ENCODE measurements at places on chromosomes 4 and X.

DNA sequence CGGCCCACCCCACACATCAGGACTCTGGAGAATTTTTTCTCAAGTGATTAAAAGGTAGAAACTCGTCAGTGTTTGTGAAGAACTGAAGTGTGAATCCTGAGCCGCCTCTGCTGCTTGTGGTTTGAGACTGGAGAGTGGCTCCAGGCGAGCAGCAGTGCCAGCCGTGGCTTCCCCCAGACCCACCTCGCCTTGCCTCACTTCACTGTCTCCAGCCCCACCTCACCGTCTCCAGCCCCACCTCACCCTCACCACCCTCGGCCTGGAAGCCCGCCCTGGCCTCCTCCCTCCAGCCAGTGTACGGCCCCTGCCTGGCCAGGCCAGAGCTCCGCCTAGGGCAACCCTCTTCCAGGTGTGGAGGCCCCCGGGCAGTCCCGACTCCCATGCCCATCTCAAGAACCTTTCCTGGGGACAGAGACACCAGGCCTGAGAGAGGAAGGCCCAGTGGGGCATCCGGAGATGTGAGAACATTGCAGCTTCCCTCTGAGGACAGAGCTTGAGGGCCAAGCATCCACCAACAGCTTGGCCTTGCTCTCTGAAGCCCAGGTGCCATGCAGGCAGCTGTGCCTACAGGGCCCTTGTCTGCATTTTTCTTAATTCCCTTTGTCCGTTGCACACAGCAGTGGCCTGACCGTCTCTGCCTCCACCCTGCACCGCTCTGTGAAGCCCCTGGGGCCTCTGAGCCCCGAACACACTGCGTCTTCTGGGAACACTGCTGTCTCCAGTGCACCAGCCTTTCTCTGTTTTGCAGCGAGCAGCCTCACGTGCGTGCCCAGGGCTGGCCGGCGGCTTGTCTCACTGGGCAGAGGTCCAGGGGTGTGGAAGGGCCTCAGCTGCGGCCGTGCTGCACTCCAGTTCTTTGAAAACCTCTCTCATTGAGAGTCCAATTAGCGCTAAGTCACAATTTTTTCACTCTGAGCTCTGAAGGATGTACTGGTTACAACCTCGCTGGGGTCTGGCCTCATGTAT, 13.8 kb downstream of the SH3BP2 start:
- no peak for DNase-seq

GRCh38 chr4:128793859-128794672, 15.4 kb upstream of the JADE1 start:
- DNase-seq, result no peak

DNA sequence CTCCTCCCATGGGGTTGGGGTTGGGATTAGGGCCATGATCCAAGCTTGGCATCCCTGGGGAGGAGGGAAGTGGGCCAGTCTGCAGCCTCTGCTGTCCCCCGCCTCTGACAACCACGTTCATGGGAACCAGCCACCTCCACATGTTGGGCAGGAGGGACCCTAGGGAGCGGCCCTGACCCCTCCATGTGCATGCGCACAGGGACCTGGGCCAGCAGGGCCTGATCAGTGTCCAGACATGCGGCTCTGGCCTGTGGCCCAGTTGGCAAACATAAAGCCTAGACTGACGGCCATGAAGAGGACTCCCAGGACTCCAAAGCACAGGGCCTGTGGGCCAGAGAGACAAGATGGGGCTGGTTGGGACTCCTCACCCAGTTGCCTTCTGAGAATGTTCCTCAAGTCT, 11.3 kb downstream of the SLC38A5 start:
- no peak for DNase-seq

DNA sequence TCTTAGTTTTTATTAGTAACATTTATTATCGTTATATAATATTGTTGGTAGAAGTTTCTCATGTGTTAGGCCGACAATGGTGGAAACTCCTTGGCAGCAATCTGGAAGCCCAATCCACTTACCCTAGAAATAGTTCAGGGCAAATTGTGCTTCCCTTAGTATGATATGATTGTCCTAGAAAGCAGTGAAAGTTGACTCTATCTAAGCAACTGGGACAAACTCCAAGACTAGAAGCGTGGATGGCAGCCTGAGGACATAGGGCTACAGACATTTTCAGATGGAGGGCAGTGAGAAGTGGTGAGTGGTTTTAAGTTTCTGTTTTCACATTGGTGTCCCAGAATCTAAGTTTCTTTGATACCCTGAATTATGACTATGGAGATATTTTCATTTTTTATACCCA, 63.3 kb upstream of the TRPC3 start:
- no peak for DNase-seq

GRCh38 chrX:20545538-20545937, 278.8 kb upstream of the RPS6KA3 start:
- DNase-seq, result no peak

DNA sequence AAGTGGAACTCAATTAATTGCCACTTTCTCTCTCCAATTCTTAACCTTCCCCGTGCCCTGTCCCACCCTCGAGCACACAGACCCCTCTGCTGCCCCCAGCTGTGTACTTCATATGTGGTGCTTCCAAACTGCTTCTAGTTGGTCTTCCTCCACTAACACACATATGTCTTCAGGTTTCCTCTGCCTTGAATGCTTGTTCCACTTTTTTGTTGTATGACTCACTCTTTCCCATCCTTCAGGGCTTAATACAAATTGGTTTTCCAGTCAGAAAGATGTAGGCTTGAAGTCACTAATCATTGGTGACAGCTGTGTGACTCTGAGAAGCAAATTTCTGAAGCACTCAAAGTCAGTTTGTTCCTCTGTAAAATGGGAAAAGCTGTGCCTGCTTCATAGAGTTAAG, 30.6 kb downstream of the TRIM2 start:
- no peak for DNase-seq

- no peak for DNase-seq
Measured at GRCh38 chr4:140018931-140019618, 134.9 kb downstream of the MAML3 start.
